ENCODE measurements at places on chromosomes 6 and 20. TPM values are rescaled to one million over a fixed set of nuclear protein-coding genes. Genes with fewer than 3 reads are reported as not detected.

DNA sequence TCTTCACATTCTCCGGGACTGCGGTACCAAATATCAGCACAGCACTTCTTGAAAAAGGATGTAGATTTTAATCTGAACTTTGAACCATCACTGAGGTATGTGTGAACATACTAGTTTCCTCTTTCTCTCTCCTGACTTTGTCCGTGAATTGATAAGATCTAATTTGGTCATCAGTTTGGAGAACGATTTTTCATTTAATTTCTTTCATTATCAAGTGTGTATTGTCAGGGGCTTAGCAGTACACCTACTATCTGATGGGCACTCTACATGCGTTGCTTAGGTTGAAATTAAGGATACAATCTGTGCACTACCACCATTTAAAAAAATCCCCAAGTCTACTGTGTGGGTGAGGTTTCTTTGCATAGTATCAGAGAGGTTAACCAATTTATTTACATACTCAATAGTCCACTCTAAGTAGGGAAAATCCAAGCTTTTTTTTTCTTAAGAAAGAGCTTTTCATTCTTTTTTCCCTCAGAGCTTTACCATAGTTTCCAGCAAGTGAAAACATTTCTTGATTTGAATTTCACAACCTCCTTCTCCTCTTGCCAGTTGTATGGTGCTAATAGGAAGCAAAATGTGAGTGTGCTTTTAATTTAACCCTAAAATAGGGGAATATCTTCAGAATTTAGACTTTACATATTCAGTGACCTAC is 105.4 kb upstream of the ESR1 start:
- no peak for DNase-seq

Gene THBS2
- 269 TPM for total RNA-seq

GRCh38 chr20:32574296-32575226 is 10.6 kb downstream of the NOL4L start:
- DNase-seq, result peak; percentile 90

DNA sequence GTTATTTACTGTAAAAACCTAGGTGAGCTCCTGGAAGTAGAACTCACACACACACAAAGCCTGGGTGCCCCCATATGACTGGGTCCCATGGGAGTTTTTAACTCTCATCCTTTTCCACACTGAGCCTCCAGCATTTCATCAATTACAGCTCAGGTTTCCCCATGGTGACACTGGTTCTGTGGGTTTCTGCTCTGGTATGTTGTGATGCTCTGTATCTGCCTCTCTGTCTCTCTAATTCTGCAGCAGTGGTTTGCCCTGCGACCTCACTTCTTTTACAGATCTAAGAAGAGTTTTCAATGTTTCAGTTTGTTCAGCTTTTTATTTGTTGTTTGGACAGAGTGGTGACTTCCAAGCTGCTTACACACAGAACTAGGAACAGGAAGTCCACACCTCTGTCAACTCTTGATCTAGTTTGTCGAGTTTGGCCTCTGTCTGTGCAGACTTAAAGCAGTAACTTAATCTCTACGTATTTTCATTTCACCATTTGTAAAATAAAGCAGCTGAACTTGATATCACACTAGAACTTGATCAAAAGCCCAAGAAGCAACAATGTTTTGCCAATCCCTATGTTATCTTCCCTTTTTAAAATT is 554.3 kb downstream of the EPHA7 start:
- no peak for DNase-seq

DNA sequence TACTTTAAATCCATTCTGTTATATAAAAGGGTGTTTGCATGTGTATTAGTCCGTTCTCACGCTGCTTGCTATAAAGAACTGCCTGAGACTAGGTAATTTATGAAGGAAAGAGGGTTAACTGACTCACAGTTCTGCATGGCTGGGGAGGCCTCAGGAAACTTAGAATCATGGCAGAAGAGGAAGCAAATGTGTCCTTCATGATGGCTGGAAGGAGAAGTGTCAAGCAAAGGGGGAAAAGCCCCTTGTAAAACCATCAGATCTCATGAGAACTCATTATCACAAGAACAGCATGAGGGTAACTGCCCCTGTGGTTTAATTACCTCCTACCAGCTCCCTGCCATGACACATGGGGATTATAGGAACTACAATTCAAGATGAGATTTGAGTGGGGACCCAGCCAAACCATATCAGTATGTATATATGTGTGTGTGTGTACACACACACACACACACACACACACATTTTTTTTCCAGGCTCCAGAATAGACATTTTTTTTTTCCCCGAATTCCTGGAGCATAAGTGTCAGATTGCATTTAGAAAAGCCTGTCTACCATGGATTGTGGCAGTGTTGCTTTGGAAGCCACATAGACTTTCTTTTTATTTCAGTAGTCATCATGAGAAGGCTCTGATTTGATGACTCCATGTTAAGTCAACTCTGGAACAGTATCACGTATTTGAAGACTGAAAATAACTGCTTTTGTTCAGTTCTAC is 31.5 kb downstream of the KDM1B start:
- DNase-seq, result peak; percentile 27
